ENCODE measurements at places on chromosomes 7 and 10. TPM values are rescaled to one million over a fixed set of nuclear protein-coding genes. Genes with fewer than 3 reads are reported as not detected.

Gene LIPK
- not detected for total RNA-seq

Gene NPFFR1
- total RNA-seq: not detected

Gene SFTPD
- total RNA-seq: not detected

Gene NPSR1
- not detected for total RNA-seq

DNA sequence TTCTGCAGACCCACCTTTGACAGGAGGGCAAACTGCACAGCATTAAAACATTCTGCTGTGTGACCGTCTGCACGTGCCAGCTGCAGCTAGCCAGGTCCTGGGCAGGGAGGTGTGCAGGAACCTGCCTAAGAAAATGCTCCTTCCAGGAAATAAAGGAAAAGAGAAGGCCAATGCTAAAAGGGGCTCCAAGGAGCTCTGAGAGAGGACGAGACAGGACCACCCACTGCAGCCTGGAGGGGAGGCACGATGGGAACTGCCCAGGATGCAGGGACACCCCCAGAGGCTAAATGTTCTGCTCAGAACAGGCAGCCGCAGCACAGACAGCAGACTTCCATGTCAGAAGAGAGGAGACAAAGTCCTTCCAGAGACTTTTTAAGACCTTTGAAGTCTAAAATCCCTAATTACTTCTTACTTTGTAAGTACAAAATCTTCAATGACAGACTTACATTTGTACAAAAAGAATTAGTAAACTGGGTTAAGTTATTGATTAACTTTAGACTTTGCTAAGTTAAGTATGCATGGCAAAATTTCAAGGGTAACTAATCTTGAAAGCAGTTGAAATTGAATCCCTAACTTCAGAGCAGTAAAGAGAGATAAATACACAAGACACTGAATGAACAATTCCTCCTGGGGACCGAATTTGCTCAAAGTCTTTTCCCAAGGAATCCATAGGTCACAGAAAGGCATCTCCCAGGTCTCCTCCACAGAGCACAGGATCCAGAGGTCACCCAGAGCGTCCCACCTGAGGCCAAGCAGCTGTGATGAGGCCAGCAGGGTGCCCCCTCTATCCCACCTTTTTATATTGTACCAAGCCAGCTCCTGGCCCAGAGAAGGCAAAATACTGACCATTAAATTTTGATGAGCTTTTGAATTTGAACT, 21.5 kb downstream of the HSPA12A start:
- DNase-seq: no peak

DNA sequence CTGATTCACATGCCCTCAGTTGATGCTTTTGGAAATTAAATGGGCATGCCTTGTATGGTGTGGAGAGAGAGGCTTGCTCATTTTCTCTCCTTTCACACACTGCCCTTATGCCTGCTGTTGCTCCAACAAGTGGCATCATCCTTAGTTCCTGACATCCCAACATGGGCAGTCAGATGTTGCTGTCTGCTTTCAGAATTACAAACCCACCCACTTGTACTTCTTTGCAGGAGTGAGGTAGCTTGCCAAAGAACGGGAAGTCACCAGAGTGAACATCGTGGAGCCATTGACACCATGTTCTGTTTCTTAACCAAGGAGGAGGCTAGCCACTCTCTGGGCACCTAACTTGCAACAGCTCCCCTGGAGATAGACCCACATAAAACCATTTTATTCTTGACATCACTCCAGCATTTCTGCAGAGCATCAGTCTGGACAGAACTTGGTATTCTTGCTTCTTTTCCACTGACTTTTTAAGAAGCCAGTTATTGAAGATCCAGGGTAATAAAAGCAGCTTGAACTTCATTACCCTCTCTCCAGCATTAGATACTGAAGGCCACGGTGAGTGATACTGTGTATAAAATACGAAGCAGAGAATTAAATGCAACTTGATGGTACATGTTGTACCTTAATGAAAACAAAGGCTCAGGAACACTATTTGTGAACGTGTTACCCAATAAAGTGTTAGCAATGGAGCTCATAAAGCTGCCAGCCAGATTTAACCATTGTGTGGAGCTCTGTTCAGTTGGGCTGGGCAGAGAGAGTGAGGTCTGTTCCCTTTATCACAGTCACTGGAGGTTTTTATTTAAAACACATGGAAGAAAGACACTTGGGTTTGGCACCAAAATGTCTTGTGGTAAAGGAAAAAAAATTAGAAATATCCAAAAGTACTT, 195.8 kb upstream of the HABP2 start:
- DNase-seq: no peak
